ENCODE measurements at places on chromosomes 11 and 22.

- DNase-seq, result no peak
Observed at GRCh38 chr22:32764330-32765131, 37.0 kb upstream of the TIMP3 start.

DNA sequence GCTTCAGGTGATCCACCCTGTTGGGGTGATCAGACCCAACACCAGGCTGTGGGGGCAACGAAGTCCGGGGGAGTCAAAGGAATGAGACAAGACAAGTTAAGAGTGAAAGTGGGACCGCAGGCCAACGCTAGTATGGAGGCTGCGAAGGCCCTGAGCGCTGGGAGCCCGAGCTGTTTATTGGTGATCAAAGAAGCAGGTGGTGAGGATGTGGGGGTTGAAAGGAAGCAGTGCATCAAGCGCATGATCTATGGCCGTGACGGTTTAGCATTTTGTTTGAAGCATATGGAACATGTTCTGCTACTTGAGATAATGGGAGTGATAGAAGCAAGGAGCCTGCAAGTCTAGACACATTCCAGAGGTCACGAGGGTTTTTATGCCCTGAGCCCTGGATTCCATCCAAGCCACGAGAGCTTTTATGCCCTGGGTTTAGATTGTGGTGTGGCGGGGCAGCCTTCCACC is 49.5 kb downstream of the MCHR1 start:
- no peak for DNase-seq

DNA sequence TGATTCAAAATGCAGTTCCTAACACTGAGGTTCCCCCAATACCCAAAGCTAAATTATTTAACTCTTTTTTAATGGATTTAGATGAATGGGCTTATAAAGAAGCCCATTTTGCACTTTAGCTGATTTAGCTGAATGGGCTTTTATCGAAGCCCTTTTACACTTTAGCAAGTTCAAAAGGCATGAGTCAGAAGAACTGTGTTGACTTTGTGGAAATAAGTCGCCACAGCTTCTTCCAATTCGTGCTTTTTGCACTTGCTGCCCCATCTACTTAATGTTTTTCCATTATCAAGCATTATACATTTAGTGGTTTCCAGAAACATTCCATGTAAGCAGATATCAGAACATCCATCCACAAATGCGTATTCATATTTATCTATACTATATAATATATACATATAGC is 20.5 kb upstream of the GRIA4 start:
- peak; percentile 47 for DNase-seq

GRCh38 chr11:118763041-118763440 is 27.9 kb downstream of the DDX6 start:
- DNase-seq, result no peak

DNA sequence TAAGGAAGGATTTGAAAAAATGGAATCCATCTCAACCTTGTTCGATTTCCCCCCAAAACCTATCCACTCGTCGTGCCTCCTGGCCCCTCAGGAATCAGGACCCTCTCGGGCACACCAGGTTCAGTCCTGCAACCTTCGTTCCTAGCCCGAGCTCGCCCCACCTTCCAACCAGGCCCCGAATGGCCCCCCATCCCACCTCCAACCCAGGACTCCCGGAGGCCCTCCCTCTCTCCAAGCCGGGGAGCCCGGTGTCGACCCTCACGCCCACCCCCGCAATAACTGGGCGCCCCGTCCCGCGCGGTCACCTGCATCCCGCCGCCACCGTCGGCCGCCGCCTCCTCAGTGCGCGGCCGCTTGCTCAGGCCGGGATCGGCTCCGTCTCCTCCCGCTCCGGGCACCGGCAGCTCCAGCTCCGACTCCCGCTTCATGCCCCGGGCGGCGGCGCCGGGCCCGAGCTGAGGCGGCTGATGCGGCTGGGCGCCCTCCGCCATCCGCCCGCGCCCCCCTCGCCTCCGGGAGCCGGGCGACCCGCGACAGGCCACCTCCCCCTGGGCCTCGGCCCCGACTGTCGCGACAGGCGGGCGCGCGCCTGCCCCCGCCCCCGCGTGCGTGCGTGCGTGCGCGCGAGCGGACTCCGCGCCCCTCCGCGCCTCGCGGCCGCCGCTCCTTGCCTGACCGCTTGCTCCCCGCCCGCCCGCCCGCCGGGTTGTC is 534 bp downstream of the RBFOX2 start:
- DNase-seq, result peak; percentile 43

DNA sequence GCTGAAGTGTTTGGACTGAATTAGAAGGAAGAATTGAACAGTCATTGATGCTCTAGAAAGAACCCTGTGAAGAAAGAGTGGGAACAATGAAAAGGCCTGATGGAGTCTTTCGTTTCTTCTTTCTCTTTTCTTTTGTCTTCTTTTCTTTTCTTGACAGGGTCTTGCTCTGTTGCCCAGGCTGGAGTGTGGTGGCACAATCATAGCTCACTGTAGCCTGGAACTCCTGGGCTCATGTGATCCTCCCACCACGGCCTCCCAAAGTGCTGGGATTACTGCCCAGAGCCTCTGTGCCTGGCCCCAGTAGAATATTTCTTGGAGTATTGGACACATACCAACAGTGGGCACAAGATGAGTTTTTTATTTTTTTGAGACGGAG is 1.1 kb downstream of the FEN1 start:
- DNase-seq, result no peak

GRCh38 chr11:74468058-74468457 is 709 bp upstream of the KCNE3 start:
- no peak for DNase-seq

GRCh38 chr11:35798423-35798822 is 135.8 kb downstream of the TRIM44 start:
- no peak for DNase-seq

DNA sequence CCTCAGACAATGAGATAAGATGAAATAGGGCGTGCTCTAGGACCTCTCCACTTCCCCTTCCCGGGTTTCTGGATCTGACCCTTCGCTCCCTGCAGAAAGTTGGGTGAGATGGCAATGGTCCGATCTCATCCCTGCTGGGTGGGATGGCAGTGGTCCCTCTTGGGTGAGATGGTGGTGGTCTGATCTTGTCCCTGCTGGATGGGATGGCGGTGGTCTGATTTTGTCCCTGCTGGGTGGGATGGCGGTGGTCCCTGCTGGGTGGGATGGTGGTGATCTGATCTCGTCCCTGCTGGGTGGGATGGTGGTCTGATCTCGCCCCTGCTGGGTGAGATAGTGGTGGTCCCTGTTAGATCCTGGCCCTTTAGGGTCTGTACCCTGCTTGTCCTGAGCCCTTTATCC is 21.3 kb downstream of the ST14 start:
- DNase-seq, result no peak

All from RPMI8226 (cell line).